Activated CD4-positive, alpha-beta T cell treated with anti-CD3 and anti-CD28 coated beads for 36 hours (primary cell): ENCODE measurements at places on chromosomes 2 and 18. TPM values are rescaled to one million over a fixed set of nuclear protein-coding genes. Genes with fewer than 3 reads are reported as not detected.
A peak's percentile ranks its signal among the peaks of the same experiment; 100 is the strongest.

DNA sequence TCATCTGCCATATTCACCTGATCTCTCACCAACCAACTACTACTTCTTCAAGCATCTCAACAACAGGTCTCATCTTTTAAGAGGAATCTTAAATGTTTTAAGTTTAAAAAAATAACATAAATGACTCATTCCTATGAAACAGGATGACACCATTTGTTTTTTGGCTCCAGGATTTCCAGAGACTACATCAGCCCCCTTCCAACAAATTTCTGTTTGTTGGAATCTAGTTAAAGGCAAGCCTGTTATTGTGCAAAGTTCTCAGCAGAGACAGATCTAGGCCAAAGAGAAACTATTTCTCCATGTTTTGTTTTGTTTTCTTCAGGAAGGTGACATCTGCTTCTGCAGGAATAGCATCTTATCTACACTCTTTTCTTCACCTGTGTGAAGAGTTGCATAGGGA is 204.8 kb upstream of the SH3BP4 start:
- no peak overlapping the region for H3K4me3 ChIP-seq
- H3K27me3 ChIP-seq, result peaks cover 21% of the 10 kb centered on the region
- DNase-seq, result no peak
- no peak overlapping the region for H3K27ac ChIP-seq

Gene DBI
- 123 TPM for total RNA-seq

GRCh38 chr18:23504720-23505119 is 1.4 kb downstream of the RMC1 start:
- peak overlapping the region; percentile 72 for H3K27ac ChIP-seq
- H3K36me3 ChIP-seq, result peaks cover 19% of the 10 kb centered on the region
- H3K4me3 ChIP-seq, result peak overlapping the region; percentile 94

Gene GDF7
- total RNA-seq, result 0.02 TPM

DNA sequence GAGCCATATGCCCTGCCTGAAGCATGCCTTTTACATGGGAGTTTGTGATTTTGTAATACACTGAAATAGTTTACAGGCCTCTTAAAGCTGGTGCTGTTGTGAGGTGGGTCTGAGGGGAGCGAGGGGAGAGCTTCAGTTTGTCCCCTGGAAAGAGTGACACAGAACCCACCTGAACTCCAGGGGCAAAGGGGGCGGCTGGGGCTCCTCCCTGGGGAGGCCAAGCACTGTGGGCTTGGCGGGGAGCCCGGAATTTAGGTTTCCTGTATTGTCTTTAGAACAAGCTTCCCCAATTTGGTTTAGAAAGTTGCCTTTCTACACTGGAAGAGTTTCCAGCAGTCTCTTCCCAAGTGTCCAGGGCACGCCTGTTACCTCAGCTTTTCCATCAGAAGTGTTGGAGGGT is 75.7 kb downstream of the VAPA start:
- H3K27ac ChIP-seq, result no peak overlapping the region
- H3K4me1 ChIP-seq, result no peaks in the 10 kb centered on the region
- H3K4me3 ChIP-seq, result no peak overlapping the region
- H3K36me3 ChIP-seq, result no peaks in the 10 kb centered on the region

Gene SERPINB11
- total RNA-seq, result not detected

DNA sequence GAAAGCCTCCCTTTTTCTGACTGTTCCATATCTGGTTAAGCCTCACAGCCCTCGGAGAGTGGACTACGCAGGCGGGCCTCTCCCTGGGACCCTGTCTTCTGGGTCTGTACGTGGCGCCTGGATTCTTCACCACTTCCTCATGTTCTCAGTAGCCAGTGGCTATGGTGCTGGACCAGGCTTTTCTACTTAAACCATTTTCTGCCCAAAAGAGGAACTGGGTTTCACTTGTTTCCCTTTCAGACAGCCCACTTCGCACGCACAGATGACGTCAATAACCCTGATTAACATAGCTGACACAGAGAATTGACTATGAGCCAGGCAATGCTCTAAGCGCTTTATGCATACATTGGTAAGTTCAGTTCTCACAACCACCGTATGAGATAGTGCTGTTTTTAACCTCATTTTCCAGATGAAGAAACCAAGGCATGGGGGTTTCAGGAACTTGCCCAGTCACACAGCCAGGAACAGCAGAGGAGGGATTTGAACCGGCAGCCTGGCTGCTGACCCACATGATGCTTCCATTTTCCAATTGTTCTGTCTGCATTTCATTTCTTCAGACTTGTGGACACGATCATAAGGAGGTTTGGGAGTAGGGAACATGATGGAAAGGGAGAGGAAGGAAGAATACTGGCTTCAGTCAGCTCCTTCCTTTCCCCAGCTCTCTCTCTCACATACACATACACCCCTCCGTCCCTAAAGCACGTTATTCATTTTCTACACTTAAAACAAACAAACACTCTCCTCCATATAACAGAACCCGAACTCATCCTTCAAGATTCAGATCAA is 41.7 kb downstream of the MYOM1 start:
- no peaks in the 10 kb centered on the region for H3K36me3 ChIP-seq
- peak overlapping the region; percentile 55 for H3K27ac ChIP-seq
- no peaks in the 10 kb centered on the region for H3K27me3 ChIP-seq
- peak; percentile 42 for DNase-seq

Gene CHRNG
- total RNA-seq, result not detected

Gene ASXL3
- not detected for total RNA-seq

Gene CRIM1
- 3.9 TPM for total RNA-seq

Gene SP110
- total RNA-seq, result 96.2 TPM

DNA sequence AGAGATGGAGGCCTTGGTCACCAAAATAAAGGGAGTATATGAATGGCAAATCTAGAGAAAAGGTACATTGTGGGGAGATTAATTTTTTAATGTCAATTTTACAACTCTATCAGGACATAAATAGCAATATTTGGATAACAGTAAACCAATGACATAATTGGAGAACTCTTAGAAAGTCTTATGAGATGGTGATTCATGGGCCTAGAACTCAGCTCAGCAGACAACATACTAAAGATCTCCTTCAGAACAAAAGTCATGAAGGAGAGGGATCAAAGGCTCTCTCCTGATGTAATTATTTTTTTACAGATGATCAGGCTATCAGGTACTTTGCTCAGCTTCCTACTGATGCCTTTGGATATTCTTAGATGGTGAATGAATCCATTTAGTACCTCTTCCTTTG is 90.0 kb downstream of the CRACDL start:
- no peak overlapping the region for H3K27ac ChIP-seq
- no peaks in the 10 kb centered on the region for H3K36me3 ChIP-seq
- H3K27me3 ChIP-seq, result peaks cover 7% of the 10 kb centered on the region
- no peak overlapping the region for H3K4me3 ChIP-seq
- no peak for DNase-seq

Gene KCNIP3
- not detected for total RNA-seq

Gene FBXO15
- total RNA-seq, result 1.4 TPM

GRCh38 chr2:178333851-178334250 is 117.1 kb downstream of the PRKRA start:
- no peak overlapping the region for H3K27ac ChIP-seq
- peaks cover 6% of the 10 kb centered on the region for H3K27me3 ChIP-seq
- H3K36me3 ChIP-seq, result no peaks in the 10 kb centered on the region
- no peak overlapping the region for H3K4me3 ChIP-seq
- no peak for DNase-seq
- H3K4me1 ChIP-seq, result no peaks in the 10 kb centered on the region

Gene NPHP1
- 2.8 TPM for total RNA-seq

Gene TRMT61B
- total RNA-seq, result 22.0 TPM

Gene ITGB6
- not detected for total RNA-seq

- no peak overlapping the region for H3K27ac ChIP-seq
- no peak overlapping the region for H3K4me3 ChIP-seq
- H3K27me3 ChIP-seq, result no peaks in the 10 kb centered on the region
- peaks cover 11% of the 10 kb centered on the region for H3K36me3 ChIP-seq
- H3K4me1 ChIP-seq, result peaks cover 2% of the 10 kb centered on the region
Measured at GRCh38 chr2:10426726-10427617, 21.2 kb downstream of the ODC1 start.

- H3K36me3 ChIP-seq, result peaks cover 23% of the 10 kb centered on the region
- no peak overlapping the region for H3K4me3 ChIP-seq
- H3K4me1 ChIP-seq, result peaks cover 60% of the 10 kb centered on the region
Measured at GRCh38 chr2:190664240-190664639, 15.4 kb downstream of the NAB1 start.

GRCh38 chr2:113231064-113231463 is 47.7 kb downstream of the PAX8 start:
- no peaks in the 10 kb centered on the region for H3K36me3 ChIP-seq
- no peak for DNase-seq
- H3K4me1 ChIP-seq, result peaks cover 8% of the 10 kb centered on the region
- no peaks in the 10 kb centered on the region for H3K27me3 ChIP-seq
- no peak overlapping the region for H3K4me3 ChIP-seq

Gene ARHGEF4
- 1.9 TPM for total RNA-seq

Gene MLPH
- total RNA-seq, result 0.82 TPM

Gene MGAT4A
- 67.5 TPM for total RNA-seq

DNA sequence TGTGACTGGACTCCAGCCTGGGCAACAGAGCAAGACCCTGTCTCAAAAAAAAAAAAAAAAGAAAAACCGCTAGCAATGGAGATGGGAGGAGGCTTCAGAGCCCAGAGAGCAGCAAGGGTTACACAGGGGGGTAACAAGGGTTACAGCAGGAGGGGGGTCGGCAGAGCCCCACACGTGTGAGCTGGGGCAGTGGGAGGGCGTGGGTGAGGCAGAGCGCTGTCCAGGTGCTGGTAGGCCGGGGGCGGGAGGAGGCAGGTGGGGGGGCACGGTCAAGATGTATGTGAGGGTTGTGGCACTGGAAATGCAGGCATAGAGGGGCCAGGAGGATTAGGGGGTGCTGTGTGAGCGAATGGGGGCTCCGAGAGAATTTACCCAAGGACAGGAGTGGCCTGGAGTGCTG is 3.4 kb downstream of the MZT2B start:
- H3K27ac ChIP-seq, result no peak overlapping the region
- peaks cover 10% of the 10 kb centered on the region for H3K4me1 ChIP-seq
- no peak overlapping the region for H3K4me3 ChIP-seq
- DNase-seq, result no peak

- H3K27ac ChIP-seq, result no peak overlapping the region
- H3K4me1 ChIP-seq, result no peaks in the 10 kb centered on the region
- no peak for DNase-seq
- no peak overlapping the region for H3K4me3 ChIP-seq
Measured at GRCh38 chr2:240170354-240170735, 29.9 kb upstream of the OTOS start.

Gene IL1RL1
- 0.27 TPM for total RNA-seq

DNA sequence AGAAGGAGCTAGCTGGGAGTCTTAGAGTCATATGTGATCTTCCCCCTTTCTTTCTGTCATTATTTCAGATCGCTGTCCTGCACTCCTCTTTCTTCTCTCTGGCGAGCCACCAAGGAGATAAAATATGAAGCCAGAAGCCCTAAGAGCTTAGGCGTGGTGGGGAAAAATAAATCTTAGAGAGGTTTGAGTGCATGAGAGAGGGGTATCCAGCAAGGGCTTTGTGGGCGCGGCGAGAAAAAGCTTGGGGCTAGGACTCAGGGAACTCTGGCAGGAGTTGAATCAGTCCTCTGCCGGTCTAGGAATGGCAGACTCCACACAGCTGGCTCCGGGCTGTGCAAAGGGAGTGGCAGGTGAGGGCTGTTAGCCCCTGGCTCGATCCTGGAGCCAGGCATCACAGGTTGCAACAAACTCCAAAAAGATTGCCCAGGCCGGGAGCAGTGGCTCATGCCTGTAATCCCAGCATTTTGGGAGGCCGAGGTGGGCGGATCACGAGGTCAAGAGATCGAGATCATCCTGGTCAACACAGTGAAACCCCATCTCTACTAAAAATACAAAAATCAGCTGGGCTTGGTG is 20.1 kb upstream of the IGFBP5 start:
- H3K36me3 ChIP-seq, result no peaks in the 10 kb centered on the region
- no peak overlapping the region for H3K27ac ChIP-seq
- peaks cover 4% of the 10 kb centered on the region for H3K27me3 ChIP-seq
- H3K4me3 ChIP-seq, result no peak overlapping the region
- DNase-seq, result no peak

DNA sequence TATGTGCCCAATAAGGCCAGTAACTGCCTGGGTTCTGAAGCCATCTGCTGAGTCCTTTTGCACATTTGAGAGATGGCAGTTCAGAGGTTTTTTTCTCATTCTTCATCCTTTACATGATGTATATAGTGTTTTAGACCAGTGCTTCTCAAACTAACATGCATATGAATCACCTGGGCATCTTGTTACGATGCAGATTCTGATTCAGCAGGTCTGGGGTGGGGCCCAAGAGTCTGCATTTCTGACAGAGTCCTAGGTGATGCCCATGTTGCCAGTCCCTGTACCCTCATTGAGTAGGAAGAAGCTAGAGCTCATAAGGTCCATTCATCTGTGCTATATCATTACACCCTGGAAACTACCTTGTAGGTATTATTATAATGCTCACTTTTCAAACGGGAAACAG is 3.8 kb downstream of the SMYD5 start:
- no peaks in the 10 kb centered on the region for H3K27me3 ChIP-seq
- H3K27ac ChIP-seq, result no peak overlapping the region

Gene INO80D
- 18.9 TPM for total RNA-seq

DNA sequence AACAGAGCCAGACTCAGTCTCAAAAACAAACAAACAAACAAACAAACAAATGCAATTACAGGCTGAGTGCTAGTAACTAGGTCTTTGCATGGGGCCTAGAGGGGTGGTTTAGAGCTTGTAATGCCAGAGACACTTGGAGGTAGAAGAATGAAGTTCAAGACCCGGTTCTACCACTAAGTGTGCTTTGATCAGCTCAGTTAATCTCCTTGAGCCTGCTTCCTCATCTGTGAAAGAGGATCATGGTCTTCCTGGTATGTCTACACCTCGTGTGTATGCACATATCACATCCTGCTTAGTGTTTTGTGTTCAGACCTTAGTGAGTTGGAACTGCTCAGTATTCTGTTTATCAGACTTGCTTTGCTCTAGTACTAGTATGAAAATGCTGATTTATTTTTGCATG is 4.8 kb upstream of the ATP6V1C2 start:
- peaks cover 8% of the 10 kb centered on the region for H3K4me1 ChIP-seq
- H3K27me3 ChIP-seq, result peaks cover 18% of the 10 kb centered on the region
- H3K27ac ChIP-seq, result no peak overlapping the region
- H3K36me3 ChIP-seq, result no peaks in the 10 kb centered on the region
